Esophagus squamous epithelium (tissue), 5 donors: ENCODE measurements at places on chromosomes 3 and 15.

DNA sequence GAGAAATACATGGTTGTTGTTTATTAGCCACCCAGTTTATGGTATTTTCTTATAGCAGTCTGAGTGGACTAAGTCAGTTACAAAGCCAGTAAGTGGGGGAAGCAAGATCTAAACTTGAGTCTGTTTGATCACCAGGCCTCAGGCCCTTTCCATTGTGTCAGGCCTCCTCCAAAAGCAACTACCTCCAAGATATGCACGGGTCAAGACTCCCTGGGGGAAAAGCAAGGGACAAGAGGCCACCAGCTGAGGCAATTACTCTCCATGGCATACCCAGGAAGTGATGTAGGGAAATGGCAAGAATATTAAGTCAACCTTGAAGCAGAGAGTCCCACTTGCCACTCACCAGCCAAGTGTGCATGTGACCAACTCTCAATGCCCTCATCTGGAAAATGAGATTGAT, 28.6 kb upstream of the SRGAP3 start:
- no peak for DNase-seq

GRCh38 chr3:47791193-47791855, 9.6 kb upstream of the SMARCC1 start:
- no peak for DNase-seq

GRCh38 chr15:51185213-51186159, 90.8 kb upstream of the TNFAIP8L3 start:
- DNase-seq: no peak

GRCh38 chr15:77122576-77122975, 51.7 kb upstream of the TSPAN3 start:
- no peak for DNase-seq

- DNase-seq: no peak
These were observed 722 bp upstream of the CCDC50 start for GRCh38 chr3:191328383-191328961.

- no peak for DNase-seq
These were observed 39.2 kb downstream of the BBX start for GRCh38 chr3:107561980-107562379.

- no peak for DNase-seq
These were observed 24.0 kb downstream of the TSEN2 start for GRCh38 chr3:12508291-12508700.

DNA sequence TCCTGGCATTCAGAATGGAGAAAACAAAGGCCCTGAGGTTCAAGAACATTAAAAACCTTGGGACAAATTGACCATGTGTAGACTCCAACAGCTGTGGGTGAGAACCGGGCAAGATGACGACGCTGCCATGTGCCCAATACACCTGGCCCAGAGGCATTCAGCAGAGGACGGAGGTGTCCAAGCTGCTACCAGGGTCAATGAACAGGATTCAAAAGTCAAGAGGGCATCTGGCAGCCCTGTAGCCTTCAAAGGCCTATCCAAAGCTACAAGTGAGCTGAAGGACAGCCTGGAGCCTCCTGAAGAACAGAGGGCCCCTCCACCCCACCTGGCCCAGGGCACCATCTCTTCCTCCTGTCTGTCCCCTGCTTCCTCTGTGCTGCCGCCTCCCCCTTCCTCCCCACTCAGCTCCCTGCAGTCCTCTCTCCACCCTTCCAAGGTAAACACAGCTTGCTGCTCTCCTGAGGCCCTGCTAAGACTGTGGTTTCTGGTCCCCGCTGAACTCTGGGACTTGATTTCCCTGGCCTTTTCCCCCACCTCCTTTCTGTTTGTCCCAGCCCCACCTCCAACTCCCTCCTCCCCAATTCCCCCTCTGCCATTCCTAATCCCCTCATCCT, 57.5 kb downstream of the HMCES start:
- no peak for DNase-seq

GRCh38 chr3:147404800-147405230, 1.5 kb downstream of the ZIC4 start:
- DNase-seq: no peak

DNA sequence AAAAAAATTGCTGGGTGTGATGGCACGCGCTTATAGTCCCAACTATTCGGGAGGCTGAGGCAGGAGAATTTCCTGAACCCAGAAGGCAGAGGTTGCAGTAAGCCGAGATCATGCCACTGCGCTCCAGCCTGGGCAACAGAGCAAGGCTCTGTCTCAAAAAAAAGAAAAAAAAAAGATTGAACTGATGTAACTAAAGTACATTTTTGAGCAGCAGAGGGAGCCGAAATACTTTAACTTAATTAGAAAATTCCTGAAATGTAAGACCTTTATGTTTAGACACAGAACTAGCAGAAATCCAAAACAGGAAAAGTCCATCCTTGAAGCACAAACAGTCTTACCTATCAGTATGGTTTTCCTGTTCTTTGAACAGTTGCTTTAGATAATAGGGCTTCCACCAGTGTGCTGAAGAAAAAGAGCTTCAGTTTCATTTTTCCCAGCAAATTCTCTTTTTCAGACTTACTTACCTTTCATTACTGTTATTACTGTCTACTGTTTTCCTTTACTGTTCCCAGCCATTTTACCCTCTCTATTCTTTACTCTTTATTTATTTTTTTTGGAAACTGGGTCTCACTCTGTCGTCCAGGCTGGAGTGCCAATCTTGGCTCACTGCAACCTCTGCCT, 33.4 kb upstream of the ZNF609 start:
- no peak for DNase-seq

- DNase-seq: no peak
These were observed 970.8 kb downstream of the PLOD2 start for GRCh38 chr3:145190138-145190537.

DNA sequence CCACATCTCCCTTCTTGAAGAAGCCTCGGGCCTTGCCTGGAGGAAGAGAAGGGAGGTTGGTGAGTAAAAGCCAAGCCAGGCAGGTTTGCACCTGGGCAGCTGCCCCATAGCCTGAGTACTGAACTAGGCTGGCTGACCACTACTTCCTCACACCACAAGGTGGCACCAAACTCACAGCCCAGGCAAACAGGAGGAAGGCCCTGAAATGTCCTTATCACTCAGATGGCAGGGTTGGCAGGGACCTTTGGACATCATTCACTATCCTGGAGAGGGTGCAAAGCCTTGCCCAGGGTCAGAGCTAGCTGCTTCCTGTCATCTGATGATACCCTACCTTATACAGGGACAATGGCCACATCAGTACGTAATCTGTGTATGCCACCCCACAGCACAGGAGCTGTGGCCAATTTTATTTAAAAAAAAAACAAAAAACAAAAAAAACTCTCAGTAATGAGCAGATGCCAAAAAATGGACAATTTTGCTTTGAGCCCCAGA, 2.2 kb upstream of the GRAMD2A start:
- DNase-seq: peak; percentile 16
